Activated naive CD4-positive, alpha-beta T cell (primary cell): ENCODE measurements at places on chromosomes 2 and 18.

DNA sequence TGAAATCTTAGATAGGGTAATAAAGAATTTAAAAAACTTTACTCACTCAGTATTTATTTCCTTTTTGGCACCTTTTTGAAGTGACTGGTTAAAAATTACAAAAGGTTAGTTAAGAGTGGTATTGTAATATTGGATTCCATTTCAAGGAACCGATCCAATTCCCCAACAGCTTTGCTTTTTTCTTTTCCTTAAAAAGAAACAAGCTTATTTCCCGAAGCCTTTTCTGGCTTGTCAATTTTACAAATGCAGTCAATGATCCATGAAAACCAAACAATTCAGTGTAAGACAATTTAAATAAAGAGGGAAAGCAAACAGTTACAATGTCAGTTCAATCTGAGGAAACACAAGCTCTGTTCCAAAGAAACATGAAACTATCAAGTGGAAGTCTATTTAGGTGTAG lies 200.2 kb downstream of the RIT2 start:
- no peak for DNase-seq

GRCh38 chr2:97740590-97741182 lies 27.3 kb downstream of the ZAP70 start:
- DNase-seq, result peak; percentile 27

- DNase-seq, result peak; percentile 48
Measured at GRCh38 chr2:191678437-191679100, 633 bp downstream of the NABP1 start.

- DNase-seq, result no peak
Measured at GRCh38 chr18:43115076-43115921, at the start of gene RIT2. Gene RIT2, minus strand, starts transcription at chr18:43115685.

GRCh38 chr18:14089781-14090180 lies 42.5 kb downstream of the ZNF519 start:
- DNase-seq, result no peak

- no peak for DNase-seq
Measured at GRCh38 chr2:150120326-150120955, 367.0 kb downstream of the RND3 start.

DNA sequence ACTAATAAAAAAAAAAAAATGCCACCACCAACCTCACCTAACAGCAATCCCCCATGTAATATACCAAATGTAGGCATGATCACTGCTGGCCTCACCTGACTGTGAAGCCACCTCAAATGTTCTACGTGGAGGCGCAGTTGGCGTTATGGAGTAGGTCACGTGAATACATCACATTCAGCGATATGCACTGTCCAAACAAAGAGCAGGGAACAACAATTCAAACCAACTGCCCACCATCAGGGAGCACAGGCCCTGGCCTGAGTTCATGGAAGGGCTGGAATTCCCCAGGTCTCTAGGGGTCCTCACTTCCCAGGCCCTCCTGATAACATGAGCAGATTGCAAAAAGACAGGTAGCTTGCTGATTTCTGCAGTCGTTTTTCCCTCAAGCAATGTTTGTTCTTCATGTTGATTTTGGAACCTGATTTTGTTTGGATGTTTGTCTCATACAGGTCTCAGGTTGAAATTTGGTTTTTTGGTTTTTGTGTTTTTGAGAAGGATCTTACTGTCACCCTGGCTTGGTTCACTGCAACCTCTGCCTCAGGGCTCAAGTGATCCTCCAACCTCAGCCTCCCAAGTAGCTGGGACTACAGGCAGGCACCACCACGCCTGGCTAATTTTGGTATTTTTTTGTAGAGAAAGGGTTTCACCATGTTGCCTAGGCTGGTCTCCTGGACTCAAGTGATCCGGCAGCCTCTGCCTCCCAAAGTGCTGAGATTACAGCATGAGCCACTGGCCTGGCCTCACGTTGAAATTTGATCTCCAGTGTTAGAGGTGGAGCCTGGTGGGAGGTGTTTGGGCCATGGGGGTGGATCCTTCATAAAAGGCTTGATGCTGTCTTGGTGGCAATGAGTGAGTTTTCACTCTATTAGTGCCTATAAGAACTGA lies 15.5 kb downstream of the TBC1D8 start:
- no peak for DNase-seq

DNA sequence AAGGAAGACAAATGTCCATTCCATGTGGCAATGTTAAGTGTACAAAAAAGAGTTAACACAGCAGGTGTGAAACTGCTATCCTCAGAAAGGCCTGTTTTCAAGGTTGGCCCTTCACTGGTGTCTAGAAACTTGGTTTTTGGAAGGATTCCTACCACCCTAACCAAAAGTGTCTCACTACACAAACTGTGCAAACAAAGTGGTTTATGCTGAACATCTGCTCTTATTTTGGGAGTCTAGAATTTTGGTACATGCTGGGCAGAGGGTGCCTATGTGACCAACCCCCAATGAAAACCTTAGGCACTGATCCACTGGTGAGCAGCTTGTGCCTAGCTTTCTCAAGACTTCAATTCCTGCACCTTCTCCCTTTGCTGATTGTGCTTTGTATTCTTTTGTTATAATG lies 14.3 kb downstream of the GFPT1 start:
- DNase-seq, result no peak

DNA sequence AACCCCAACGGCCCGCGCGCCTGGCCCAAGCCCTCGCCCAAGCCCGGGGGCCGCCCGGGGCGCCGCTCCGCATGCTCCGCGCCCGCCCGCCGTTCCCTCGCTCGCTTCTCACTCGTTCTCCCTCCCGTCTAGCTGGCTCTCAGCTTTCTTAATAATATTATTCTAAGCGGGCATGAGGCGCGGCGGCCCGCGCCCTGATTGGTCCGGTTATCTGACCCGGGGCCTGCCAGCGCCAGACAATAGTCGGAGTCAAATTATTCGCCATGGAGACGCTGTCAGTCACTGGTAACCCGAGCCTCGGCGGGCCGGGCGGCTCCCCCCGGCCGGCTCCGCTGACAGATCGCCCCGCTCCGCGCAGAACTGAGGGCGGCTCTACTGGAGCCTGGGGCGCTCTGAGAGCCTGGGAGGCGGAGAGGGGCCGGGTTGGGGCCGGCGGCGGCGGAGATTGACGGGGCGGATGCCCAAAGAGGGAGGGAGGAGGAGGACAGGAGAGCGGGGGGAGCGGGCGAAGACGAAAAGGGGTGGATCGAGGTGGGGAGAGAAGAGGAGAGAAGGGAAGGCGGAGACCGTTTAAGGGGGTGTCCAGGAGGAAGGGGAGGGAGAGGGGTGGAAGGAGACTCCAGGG lies at the start of gene SIX2:
SIX2 (minus strand) TSS at position 150 of the 625 bp plus-strand sequence. CDS start 342 bp downstream, outside the sequence.
- no peak for DNase-seq
